ENCODE measurements at places on chromosomes 6 and 20. TPM values are rescaled to one million over a fixed set of nuclear protein-coding genes. Genes with fewer than 3 reads are reported as not detected.

DNA sequence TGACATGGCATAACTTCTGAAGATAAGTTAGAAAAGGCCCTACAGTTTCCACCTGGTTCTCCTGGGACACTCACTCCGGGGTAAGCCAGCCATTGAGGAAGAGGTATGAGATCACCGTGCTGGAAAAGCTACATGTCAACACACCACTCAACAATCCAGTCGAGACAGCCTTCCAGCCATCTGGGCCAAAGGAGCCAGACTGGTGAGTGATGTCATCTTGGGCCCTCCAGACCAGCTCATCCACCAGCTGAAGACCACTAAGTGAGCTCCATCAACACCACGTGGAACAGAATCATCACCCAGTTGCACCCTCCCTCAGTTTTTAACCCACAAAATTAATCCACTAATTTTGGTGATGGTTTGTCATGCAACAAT is 32.3 kb upstream of the RSPO4 start:
- no peak for DNase-seq

DNA sequence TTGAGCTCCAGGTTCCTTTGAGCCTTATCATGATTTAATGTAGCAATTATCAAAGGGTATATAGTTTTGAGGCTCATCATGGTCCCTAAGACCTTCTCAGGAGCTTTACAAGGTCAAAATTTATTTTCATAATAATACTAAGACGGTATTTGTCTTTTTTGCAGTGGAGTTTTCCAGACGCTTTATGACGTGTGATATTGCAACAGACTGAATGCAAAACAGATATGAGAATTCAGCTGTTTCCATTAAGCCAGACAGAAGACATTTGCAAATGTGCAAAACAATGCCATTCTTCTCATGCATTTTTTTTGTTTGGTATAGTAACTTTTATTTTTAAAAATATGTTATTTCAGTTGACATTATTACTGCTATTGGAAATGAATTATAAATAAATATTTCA is 24.7 kb upstream of the CNKSR3 start:
- DNase-seq: no peak

DNA sequence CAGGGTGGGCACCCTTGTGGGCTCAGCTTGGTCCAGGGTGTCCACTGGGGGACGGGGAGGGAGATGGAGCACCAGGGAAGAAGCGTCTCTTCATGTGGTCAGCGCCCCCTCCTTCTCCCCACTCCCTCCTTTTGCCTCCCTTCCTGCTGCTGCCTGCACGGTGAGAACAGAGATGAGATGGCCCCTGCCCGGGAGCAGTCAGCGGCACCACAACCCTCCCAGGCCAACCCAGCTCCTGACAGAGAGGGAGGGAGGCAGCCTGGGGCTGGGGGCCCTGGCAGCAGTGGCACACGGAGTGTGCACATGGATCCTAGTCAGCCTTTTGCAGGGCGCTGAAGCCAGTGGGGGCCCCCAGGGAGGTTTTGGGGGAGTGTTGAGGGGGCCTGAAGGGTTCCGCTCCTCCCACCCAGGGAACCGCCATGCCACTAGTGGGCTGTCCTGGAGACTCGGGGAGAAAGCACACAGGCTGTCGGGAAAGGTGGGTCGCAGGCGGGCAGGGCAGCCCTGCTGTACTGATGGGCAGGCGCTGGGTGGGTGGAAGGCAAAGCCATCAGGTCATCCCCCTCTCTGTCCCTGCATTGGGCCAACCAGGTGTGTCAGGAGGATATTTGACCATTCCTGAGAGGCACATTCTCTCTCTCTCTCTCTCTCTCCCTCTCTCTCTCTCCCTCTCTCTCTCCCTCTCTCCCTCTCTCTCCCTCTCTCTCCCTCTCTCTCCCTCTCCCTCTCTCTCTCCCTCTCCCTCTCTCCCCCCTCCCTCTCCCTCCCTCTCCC is 94.3 kb upstream of the BHLHE23 start:
- DNase-seq: no peak

- no peak for DNase-seq
Observed at GRCh38 chr20:49281913-49282467, 4.1 kb upstream of the ZNFX1 start.

Gene MSH5
- 11.2 TPM for total RNA-seq

Gene KCNS1
- 0.20 TPM for total RNA-seq

Measured in thyroid gland (tissue), 4 donors.